Vagina (tissue), 2 donors: ENCODE measurements at places on chromosomes 6 and 20. TPM values are rescaled to one million over a fixed set of nuclear protein-coding genes. Genes with fewer than 3 reads are reported as not detected.

FAM209B gene
- total RNA-seq: not detected

GPX5 gene
- total RNA-seq: not detected

RAB44 gene
- total RNA-seq: 0.49 TPM

PLA2G7 gene
- not detected for total RNA-seq

WRNIP1 gene
- 50.1 TPM for total RNA-seq

MEP1A gene
- total RNA-seq: not detected

CCM2L gene
- total RNA-seq: 8.6 TPM

SLA2 gene
- 3.7 TPM for total RNA-seq

C6orf141 gene
- total RNA-seq: 14.2 TPM

DNA sequence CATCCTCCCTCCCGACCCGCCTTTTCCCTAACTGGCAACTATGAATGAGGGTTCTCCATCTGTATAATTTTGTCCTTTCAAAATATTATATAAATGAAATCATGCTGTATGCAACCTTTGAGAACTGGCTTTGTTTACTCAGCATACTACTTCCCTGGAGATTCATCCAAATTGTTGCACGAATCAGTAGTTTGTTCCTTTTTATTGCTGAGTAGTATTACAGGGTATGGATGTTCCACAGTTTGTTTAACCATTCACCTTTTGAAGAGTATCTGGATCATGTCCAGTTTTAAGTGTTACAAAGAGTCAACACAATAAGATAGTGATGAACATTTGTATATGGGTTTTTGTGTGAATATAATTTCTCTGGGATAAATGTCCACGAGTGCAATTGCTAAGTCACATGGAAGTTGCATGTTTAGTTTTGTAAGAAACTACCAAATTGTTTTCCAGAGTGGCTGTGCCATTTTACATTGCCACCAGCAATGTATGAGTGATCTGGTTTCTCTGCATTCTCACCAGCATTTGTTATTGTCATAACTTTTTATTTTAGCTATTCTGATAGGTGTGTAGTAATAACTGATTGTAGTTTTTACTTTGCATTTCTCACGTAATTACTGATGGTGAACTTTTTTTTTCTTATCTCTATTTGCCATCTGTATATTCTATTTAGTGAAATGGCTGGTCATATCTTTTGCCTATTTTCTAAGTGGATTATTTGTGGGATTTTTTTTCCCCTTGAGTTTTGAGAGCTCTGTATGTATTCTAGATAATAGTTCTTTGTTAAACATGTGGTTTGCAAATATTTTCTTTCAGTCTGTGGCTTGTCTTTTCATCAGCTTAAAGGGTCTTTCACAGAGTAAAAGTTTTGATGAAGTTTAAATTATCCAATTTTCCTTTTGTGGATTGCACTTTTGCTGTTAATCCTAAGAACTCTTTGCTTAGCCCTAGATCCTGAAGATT is 14.4 kb upstream of the RNF24 start:
- no peak for DNase-seq

- no peak for DNase-seq
These were observed 433.7 kb downstream of the MAFB start for GRCh38 chr20:40255365-40255764.

DNA sequence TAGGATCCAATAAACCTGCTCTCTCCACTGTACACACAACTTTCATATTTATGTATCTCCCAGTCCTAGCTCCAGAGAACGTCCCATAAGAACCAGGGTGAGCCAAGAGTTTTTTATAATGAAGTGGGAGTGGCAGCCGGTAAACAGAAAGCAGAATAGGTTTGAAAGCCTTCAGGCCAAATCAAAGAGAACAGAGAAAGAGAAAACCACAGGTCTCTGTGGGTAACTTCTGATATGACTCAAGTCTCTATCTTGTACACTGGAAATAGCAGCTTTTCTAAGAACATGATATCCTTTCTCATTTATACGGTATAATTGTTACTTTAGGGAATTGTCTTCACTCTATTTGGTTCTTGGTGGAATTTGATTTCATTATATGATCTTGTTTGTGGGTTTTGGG is 273.6 kb downstream of the PACRG start:
- no peak for DNase-seq

GRCh38 chr6:111990214-111990613 is 63.7 kb upstream of the CCN6 start:
- no peak for DNase-seq

DNA sequence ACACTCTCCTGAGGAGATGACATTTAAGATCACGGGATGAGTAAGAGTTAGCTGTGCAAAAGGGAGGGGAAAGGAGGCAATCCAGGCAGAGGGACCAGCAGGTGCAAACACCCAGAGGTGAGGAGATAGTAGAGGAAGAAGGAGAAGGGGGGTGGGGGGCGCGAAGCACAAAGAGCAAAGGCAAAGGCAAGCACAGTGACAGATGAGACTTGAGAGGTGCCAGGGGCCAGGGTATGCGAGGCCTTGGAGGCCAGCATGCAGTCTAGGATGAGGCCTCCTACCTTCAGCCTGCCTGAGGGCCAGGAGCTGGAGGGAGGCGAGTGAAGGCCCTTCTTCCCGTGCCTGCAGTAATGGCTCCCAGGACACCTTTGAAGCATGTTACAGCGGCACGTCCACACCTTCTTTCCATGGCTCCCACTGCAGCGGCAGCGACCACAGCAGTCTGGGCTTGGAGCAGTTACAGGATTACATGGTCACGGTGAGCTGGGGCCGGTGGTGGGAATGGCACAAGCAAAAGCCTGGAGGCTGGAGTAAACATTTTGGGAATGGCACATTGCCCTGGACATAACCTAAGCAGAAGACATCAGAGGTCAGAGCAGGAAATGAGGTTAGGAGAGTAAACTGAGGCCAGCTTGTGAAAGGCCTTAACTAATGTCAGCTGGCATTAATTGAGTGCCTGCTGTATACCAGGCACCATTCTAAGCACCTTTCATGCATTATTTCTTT is 18.6 kb downstream of the CCM2L start:
- DNase-seq: no peak

DNA sequence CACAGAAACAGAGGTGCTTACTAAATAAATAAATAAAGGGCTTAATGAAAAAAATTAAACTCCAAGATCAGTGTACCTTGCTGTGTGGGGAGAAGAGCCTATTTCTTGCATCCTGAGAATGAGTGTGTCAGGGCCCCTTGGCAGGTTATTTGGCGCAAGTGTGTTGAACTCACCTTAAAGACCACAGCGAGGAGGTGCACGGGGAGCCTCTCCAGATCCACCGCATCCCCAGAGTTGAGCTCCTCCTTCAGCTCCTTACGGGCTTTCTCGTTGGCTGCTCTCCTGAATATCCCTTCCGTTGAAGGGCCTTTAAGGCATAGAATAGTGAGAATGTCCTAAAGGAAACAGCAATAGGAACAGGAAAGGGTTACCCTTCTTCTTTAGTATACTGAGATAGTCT is 3.6 kb downstream of the TAGAP start:
- DNase-seq: no peak

- DNase-seq: no peak
These were observed 3.9 kb downstream of the ATXN1 start for GRCh38 chr6:16757332-16757731.

DNA sequence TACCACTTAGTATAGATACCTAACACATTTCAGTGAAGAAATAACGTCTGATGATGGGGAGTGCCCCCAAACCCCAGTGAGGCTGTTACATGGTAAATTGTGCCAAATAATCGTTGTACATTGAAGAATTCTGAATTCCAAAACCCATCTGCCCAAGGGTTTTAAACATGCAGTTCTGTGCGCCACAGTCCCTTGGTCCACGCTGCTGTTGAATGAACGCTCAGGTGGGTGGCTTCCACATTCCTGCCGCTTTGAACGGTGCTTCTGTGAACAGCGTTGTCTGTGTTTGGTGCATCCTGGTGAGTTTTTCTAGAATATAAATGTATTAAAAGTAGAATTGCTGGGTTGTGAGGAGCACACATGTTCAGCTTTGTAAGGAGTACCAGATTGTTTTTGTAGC is 2.9 kb downstream of the GID8 start:
- DNase-seq: no peak

- DNase-seq: no peak
These were observed 510 bp downstream of the NDRG3 start for GRCh38 chr20:36745234-36745926.

DNA sequence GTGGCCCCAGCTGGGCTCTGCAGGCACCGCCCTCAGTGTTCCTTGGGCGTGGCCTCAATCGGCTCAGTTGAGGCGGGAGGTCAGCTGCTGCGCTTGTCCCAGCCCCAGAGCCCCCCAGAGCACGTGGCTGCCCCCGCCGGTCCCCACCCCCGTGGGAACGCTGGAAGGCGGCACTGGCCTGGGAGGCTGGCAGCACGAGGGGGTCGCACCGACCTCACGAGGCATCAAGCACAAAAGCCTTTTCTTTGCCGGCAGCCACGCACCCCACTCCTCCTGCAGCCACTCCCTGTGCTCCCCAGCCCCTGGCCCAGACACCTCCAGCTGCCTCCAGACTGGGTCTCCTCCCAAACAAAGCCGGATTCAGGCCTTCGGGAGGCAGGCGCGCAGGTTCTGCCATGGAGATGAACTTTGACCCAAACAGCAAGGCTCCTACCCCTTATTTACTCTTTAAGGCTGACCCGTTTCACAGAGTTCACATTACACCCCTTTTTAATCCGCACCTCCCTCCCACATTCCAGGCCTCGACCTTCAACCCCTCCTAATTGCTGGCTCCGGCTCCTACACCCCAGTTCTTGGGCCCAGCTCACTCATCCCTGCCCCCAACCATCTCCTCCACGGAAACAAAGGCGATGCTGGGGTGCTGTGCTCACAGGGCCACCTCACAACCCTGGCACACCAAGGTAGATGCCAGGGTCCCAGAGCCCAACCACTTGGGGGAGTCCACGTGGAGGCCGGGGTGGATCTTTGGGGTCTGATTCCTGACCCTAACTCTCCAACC is 111.7 kb downstream of the NOL4L start:
- DNase-seq: no peak

GRCh38 chr6:13517116-13517515 is 29.7 kb upstream of the GFOD1 start:
- DNase-seq: no peak

DNA sequence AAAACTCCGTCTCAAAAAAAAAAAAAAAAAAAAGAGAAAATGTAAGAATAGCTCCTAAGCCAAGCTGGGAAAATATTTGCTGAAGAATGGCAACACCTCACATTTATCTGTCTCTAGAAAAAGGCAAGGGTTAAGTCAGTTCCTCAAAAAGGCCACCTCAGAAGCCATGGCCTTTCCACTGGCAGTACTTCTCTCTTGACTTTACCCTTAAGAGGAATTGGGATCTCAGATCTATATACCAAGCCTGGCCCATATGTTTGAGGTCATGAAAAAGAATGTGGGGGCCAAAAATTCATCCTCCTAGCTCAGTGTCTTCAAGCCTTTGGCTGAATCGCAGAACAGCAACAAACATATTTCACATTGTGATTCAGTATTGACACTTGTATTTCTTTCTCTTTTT is 10.9 kb upstream of the NCOA3 start:
- DNase-seq: no peak

DNA sequence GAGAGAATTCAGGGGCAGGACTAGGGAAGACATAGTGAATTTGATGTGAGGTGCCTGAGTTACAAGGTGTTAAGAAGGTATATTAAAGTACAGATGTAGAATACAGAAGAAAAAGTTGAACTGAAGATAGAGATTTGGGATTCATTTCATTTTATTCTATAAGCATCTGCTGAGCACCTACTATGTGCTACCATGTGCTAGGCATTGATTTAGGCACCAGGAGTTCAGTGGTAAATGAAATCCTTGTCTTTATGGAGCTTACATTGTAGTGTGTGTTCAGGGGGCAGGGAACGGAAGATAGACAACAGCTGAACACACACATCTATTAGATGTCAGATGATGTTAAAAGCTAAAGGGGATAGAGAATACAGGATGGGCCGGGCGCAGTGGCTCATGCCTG is 2.8 kb downstream of the RSPH9 start:
- no peak for DNase-seq

GRCh38 chr6:35185971-35186370 is 27.8 kb upstream of the SCUBE3 start:
- no peak for DNase-seq

GRCh38 chr6:137342607-137343190 is 123.5 kb upstream of the IFNGR1 start:
- no peak for DNase-seq

DNA sequence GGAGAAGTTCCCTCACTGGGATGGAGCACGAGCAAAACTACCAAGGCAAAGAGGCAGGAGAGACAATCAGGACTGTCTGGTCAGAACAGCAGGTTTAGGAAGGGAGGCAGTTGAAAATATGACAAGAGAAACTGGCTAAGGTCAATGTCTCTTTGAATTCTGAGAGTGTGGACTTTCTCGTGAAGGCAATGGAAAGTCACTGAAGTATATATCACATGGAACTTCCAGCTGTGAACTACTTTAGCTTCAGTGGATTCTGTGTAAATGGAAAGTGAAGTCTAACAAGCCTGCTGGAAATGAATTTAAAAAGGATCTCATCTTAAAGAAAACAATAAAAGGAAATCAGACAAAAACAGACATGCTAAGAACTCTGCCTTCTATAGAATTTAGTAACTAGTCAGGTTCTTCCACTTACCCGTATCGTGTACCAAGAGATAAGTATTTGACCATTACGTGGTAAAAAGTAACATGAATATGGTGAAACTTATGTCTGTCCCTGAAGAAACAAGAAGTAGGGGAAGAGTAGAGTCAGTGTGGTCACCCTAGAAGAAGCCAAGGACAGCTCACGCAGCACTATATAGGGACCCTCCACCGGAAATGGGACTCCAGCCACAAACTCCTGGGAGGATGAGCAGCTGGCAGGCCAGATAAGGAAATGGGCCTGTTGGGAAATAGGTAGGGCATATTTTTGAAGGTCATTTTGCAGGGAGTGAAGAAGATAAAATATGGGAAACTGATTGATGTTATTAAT is 123.4 kb downstream of the MAP7 start:
- DNase-seq: no peak

DNA sequence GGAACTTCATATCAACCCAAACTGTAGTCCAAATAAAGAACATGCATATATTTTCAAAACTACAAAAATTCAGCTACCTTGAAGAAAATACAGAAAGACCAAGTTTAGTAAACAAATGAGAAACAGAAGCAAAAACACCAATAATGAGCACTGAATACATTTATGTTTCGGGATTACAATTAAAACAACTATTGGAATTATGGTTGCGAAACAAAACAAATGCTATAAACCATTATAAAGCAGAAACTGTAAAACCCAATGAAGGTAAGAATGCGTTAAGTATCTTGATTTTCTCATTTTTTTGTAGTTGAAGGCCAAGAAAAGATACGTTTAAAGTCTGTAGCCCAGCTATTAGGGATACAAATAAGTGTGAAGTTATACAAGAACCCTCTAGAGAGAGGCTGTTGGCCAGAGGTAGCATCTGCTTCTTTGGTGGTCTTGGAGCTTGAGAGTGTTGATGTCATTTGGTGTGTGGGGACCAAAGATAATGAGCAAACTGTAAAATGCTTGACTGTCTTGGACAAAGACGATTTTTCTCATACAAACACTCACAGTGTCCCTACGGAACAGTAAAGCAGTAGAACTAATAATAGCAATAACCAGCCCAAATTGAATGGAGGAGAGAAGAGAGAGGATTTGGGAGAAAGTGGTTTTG is 111.5 kb downstream of the PRND start:
- DNase-seq: no peak

- DNase-seq: peak; percentile 84
These were observed 3.6 kb downstream of the BCL2L1 start for GRCh38 chr20:31718952-31719643.
